ENCODE measurements at places on chromosomes 5 and 9.

- DNase-seq: no peak
Measured at GRCh38 chr9:34644766-34645314, 1.6 kb upstream of the GALT start.

DNA sequence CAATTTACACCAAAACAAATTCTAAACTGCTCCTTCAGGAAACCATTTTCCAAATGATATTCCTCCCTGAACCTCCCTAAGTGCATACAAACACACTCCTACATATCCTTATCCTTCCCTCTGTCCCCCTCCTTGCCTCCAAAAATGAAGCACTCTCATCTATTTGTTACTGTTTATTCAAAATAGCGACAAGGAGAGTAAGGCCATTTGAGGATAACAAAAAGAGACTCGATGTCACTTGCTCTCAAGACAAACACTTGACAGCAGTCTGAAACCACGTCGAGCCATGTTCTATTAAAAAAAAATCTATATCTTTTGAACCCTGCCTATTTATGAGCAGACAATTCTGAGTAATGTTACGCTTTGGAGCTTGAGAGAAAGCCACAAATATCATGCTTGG, 547.9 kb downstream of the DTWD2 start:
- DNase-seq: no peak

DNA sequence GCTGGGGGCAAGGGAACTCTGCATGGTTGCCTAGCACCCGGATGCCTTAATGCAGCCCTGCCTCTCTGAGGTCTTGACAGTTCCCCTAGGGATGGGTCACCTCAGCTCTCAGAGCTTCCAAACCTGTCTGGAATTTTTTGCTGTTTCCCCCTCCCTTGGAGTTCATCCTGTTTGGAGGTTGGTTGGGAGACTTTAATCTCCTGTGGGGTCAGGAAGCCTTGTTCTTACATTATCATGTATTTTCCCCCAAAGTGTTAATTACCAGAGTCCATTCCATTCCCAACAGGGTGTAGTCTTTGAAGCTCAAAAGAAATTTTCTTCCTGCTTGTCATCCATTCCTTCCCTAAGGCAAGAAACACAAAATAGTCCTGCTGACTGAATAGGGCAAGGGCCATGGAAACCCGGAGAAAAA, 150.3 kb upstream of the SPRY4 start:
- DNase-seq: no peak

DNA sequence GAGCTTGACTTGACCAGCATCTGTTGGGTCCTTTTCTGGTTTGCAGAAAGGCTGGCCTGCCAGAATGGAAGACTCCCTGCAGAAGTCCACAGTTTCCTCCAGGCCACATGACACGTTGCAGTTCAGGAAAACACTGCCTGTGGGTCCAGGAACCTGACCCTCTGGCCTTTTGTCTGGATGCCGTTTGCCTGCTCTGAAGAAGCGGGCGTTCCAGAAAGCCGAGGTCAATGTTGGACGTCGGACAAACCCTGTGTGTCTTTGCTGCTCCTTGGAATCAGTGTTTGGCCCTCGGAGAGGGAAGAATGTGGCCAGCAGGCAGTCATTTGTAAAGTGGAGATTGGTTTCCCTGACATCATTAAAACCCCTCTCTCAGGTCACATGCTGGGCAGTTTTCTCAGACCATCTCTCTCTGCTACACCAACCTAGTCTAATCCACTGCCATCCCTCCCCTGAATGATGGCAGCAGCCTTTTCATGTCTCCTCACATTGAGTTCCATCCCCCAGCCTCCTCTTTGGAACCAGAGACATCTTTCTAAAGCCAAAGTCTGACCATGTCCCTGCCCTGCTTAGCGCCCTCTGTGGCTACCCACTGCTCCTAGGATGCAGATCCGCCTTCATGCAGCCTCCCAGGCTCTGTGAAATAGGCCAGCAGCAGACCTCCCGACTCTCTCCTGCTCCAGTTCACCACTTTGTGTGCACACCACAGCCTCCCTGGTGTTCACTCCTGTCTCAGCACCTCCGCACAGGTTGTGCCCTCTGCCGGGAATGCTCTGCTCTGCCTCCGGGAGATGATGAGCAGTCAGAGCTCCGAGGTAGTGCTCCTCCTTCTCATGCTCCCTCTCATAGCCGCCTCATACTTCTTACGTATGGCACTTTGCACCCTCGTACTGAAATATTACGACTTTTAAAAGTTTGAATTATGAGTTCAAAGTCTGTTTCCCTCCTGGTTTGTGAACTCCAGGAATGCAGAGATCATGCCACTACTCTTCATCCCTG, 75.6 kb downstream of the RALGPS1 start:
- no peak for DNase-seq

- no peak for DNase-seq
Measured at GRCh38 chr5:26003966-26004365, 1034.4 kb downstream of the CDH9 start.

DNA sequence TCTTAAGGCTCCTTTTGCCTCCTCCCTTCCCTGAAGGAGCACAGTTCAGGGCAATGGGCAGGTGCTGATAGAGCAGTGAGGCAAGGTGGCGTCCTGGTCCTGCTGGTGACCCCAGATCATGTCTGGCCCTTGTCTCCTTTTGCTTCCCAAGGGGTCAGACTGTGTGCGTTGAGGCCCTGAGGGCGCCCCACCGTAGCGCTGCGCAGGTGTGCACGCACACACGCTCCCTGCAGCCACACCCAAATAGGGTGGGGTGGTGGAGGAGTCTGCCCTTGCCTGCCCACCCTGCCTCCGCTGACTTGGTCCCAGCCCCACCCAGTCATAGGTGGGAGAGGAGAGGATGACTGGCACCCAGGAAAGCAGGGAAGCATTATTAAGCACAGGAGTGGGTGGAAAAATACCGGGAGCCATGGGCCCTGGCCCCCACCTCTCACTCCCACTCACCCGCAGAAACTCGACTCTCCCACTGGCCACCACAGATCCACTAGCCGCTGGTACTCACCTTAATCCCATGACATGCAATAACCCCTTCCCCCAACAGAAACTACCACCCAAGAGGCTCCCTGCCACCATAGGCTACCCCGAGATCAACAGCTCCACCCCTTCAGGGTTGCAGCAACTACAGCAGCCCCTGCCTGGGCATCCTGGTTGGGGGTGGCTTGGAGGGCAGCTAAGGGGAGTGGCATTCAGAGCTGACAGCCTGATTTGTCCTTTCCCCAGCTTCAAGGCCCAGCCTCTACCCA, 16.7 kb downstream of the PDLIM4 start:
- DNase-seq: no peak

All from brain microvascular endothelial cell (primary cell).